Neural crest cell (in vitro differentiated cells): ENCODE measurements at places on chromosomes 16 and 17.
A peak's percentile ranks its signal among the peaks of the same experiment; 100 is the strongest.

DNA sequence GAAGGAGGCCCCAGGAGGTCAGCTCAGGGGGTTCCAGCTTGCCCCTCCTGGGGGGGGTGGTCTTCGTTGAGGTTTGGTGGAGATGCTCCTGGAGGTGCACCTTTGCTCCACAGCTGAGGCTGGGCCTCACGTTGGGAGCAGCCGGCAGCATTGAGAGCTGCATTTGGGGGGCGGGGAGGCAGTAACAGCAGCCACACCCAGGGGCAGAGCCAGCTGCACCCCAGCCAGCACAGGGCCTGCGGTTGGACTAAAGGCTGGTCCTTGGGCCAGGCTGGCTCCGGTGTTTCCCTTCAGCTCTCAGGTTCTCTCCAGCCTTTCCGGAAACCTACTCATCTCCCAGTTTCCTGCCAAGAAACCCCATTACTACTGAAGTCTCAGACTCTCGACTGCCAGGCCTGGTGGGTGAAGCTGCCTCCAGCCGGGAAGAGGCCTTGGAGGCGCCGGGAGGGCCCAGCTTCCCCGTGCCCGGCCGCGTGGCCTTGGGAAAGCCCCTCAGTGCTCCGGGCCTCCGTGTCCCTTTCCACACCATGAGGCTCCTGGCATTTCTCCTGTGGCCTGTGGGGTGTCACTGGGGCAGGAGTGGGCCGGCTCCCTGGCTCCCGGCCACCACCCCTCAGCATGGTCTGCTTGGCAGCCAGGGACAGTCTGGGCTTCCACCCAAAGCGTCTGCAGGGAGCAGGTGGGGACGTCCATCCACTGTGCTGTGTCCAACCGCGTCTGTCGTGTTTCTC is 14.0 kb upstream of the BAIAP2 start:
- no peak overlapping the region for H3K4me3 ChIP-seq
- DNase-seq = no peak
- peaks cover 31% of the 10 kb centered on the region for H3K4me1 ChIP-seq
- peaks cover 4% of the 10 kb centered on the region for H3K27me3 ChIP-seq
- no peaks in the 10 kb centered on the region for H3K36me3 ChIP-seq

GRCh38 chr17:66312912-66313311 is 10.5 kb downstream of the PRKCA start:
- peaks cover 9% of the 10 kb centered on the region for H3K36me3 ChIP-seq
- H3K27ac ChIP-seq = no peak overlapping the region
- peaks cover 21% of the 10 kb centered on the region for H3K4me1 ChIP-seq
- no peak overlapping the region for H3K4me3 ChIP-seq
- DNase-seq = no peak

DNA sequence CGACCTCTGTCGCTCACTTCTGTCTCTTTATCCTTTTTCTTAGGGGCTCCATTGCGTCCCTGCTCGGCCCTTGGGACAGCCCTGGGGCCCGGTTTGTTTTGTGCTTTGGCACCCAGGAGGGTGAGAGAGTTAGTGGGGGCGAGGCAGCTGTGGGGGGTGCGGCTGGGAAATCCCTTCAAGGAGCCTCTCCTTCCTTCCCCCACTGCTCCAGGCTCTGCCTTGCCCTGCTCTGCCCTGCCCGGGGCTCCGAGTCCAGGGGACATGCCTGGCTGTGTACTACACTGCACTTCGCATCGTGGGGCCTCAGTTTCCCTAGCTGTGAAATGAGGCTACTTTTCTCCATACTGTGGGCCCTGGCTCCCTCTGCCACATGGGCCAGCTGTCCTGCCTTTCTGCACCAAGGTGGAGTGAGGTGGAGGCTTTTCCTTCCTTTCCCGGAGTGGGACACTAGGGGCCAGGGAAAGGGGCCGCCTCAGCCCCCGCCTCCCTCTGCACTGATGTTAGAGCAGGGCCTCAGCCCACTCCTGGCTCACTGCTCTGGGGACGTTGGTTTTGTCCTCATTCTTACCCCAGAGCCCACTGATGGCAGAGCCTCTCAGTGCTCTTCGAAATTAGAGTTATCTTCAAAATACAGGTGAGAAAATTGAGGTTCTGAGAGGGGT is 980 bp downstream of the LLGL1 start:
- H3K27me3 ChIP-seq = no peaks in the 10 kb centered on the region
- peaks cover 63% of the 10 kb centered on the region for H3K4me1 ChIP-seq
- H3K27ac ChIP-seq = peak overlapping the region; percentile 94
- peak overlapping the region; percentile 96 for H3K4me3 ChIP-seq
- no peak for DNase-seq
- no peaks in the 10 kb centered on the region for H3K36me3 ChIP-seq

DNA sequence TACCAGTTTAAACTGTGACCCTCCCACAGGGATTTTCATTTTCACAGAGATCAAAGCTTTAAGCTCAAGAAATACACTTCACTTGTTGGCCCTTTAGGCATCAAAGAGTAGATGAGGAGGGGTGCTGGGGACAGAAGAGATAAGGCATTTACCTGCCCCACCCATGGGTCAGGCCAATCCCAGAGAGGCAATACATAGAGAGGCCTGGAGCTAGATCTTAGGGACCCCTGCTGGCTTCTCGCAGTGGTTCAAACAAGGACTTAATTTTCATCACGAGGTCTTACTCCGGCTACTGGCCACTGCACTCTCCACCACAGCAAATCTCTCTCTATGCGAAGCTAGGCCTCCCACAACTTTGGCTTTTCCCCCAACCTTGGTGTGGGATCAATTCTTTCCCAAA is 46.6 kb downstream of the NOG start:
- H3K36me3 ChIP-seq = no peaks in the 10 kb centered on the region
- H3K27ac ChIP-seq = no peak overlapping the region
- H3K4me1 ChIP-seq = no peaks in the 10 kb centered on the region
- no peak overlapping the region for H3K4me3 ChIP-seq
- peaks cover 22% of the 10 kb centered on the region for H3K27me3 ChIP-seq

DNA sequence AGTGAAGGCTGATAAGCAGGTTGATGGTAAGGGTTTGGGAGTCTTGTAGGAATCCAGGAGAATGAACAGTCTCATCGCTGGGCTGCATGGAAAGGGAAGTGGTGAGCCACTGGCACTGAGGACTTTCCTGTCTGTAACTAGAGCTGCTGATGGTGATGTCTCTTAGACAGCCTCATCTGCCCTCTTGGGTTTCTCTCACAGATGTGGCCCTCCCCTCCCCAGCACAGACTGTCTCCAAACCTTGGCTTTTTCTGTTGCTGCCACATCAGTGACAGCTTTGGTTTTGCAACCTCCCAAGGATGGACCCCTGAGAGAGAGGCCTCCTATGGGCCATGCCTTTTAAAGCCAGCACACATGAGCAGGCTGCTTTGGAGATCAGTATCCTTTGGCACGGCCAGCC is 16.9 kb downstream of the PLCG2 start:
- H3K27ac ChIP-seq = no peak overlapping the region
- H3K4me3 ChIP-seq = no peak overlapping the region
- no peaks in the 10 kb centered on the region for H3K4me1 ChIP-seq
- no peak for DNase-seq
- H3K27me3 ChIP-seq = peaks cover 3% of the 10 kb centered on the region
